Endothelial cell (in vitro differentiated cells): ENCODE measurements at places on chromosomes 1 and 21. TPM values are rescaled to one million over a fixed set of nuclear protein-coding genes. Genes with fewer than 3 reads are reported as not detected.

DNA sequence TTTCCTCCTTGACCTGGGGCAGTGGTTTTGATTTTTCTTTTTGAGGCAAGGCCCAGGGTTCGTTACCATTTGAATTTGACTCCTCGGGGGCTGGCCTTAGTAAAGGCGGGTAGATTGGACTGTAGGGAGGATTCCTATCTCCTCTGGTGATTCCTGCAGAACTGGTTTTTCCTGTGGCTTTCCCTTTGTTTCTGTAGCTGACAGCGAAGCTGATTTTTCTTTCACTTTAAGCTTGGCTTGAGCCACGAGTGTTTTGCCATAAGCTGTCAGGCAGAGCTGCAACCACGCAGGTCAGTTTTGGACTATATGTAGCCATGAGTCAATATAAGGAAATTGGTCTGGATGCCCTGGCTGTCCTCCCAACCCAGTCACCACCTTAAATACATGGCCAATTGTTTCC lies 28.7 kb upstream of the KCNJ15 start:
- no peak overlapping the region for H3K27ac ChIP-seq
- no peak for DNase-seq
- peaks cover 15% of the 10 kb centered on the region for H3K36me3 ChIP-seq
- H3K4me3 ChIP-seq, result no peak overlapping the region

The FAM72A gene
- 21.7 TPM for total RNA-seq

The KCNJ9 gene
- 0.05 TPM for total RNA-seq

The C1orf105 gene
- total RNA-seq, result 0.85 TPM

The ARHGAP29 gene
- total RNA-seq, result 276 TPM

DNA sequence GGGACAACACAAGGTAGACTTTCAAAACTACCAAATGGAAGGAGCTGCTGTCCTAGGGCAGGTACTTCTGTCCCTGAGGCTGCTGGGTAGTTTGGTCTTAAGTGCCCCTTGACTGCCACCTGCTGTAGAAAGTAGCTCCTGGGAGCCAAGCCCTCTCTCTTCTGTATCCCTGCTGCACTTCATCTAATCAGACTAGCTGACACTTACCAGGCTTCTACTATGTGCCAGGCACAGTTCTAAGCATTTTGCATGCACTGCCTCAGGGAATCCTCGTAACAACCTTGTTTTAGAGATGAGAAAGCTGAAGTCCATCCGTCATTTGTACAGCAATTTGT lies 15.9 kb upstream of the SRSF4 start:
- peaks cover 1% of the 10 kb centered on the region for H3K27me3 ChIP-seq
- DNase-seq, result peak; percentile 27
- no peak overlapping the region for H3K27ac ChIP-seq
- no peak overlapping the region for H3K4me3 ChIP-seq
- H3K4me1 ChIP-seq, result peaks cover 5% of the 10 kb centered on the region
- H3K36me3 ChIP-seq, result peaks cover 25% of the 10 kb centered on the region

DNA sequence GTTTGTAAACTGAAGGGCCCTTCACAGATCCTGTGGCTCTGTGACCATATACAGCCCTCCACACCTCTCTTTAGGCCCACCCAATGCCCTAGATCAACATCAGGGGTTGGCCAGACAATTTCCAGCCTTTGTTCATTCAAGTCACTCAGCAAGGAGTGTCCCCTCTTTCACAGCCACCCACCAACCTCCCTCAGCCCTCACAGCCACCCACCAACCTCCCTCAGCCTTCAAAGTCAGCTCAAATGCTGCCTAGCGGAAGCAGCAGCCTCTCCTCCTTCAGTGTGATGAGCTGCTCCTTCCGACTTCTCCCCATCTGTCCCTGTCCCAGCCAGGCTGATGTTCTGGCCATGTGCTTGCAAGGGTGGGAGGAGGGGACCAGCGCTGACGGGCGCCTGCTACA lies 71.4 kb downstream of the DMRTB1 start:
- no peak overlapping the region for H3K4me3 ChIP-seq
- peaks cover 12% of the 10 kb centered on the region for H3K4me1 ChIP-seq
- DNase-seq, result no peak
- H3K27me3 ChIP-seq, result peaks cover 11% of the 10 kb centered on the region
- H3K27ac ChIP-seq, result no peak overlapping the region

DNA sequence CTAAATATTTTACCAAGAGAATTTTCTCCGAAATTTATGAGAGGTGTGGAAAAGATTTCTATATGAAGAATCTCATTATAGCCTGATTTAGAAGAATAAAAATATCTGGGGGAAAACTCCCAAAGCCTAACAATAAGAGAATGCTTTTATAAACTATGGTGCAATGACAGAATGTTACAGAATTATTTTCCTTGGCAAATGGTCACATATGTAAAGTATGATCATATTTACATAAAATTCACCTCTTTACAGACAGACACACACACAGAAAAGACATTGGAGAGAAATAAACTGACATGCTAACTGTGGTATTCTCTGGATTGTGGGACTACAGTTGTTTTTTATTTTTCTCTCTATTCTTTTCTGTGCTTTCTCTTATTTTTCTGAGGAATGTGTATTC lies 226.3 kb upstream of the USP24 start:
- no peaks in the 10 kb centered on the region for H3K4me1 ChIP-seq
- no peak for DNase-seq
- H3K4me3 ChIP-seq, result no peak overlapping the region
- no peaks in the 10 kb centered on the region for H3K27me3 ChIP-seq
- no peaks in the 10 kb centered on the region for H3K36me3 ChIP-seq

GRCh38 chr21:26810676-26811415 lies 34.4 kb downstream of the ADAMTS1 start:
- H3K27me3 ChIP-seq, result peaks cover 2% of the 10 kb centered on the region
- DNase-seq, result no peak
- no peak overlapping the region for H3K4me3 ChIP-seq

- peaks cover 23% of the 10 kb centered on the region for H3K4me1 ChIP-seq
- H3K4me3 ChIP-seq, result no peak overlapping the region
- no peak overlapping the region for H3K27ac ChIP-seq
Measured at GRCh38 chr1:202007805-202008489, 2.4 kb upstream of the ELF3 start.

DNA sequence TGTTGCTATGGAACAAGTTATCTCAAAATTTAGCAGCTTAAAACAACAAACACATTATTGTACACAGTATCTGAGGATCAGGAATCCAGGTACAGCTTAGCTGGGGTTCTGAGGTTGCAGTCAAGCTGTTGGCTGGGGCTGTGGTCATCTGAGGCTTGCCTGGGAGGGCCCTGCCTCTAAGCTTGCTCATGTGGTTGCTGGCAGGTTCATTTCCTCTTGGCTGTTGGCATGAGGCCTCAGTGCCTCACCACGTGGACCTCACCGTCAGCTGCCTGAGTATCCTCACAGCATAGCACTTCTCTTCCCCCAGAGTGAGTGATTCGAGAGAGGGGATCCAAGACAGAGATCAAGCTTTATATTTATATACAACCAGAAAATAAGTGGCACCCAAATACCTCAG lies 18.6 kb downstream of the NTPCR start:
- DNase-seq, result no peak
- H3K4me3 ChIP-seq, result no peak overlapping the region
- H3K4me1 ChIP-seq, result peaks cover 14% of the 10 kb centered on the region

GRCh38 chr21:44550807-44551206 lies 498 bp downstream of the KRTAP10-2 start:
- peaks cover 18% of the 10 kb centered on the region for H3K4me1 ChIP-seq
- H3K27me3 ChIP-seq, result peaks cover 2% of the 10 kb centered on the region
- no peak overlapping the region for H3K4me3 ChIP-seq
- no peak overlapping the region for H3K27ac ChIP-seq
- peaks cover 10% of the 10 kb centered on the region for H3K36me3 ChIP-seq
- DNase-seq, result no peak

- peak overlapping the region; percentile 88 for H3K4me3 ChIP-seq
- no peak for DNase-seq
- H3K4me1 ChIP-seq, result peaks cover 3% of the 10 kb centered on the region
- H3K27ac ChIP-seq, result no peak overlapping the region
Measured at GRCh38 chr1:228378873-228379460, 27.7 kb downstream of the TRIM11 start.

- H3K27me3 ChIP-seq, result no peaks in the 10 kb centered on the region
- H3K36me3 ChIP-seq, result no peaks in the 10 kb centered on the region
- peaks cover 17% of the 10 kb centered on the region for H3K4me1 ChIP-seq
Measured at GRCh38 chr1:204578867-204579664, 62.9 kb downstream of the MDM4 start.

- peaks cover 2% of the 10 kb centered on the region for H3K27me3 ChIP-seq
- H3K4me3 ChIP-seq, result no peak overlapping the region
- no peak overlapping the region for H3K27ac ChIP-seq
- H3K4me1 ChIP-seq, result no peaks in the 10 kb centered on the region
- no peaks in the 10 kb centered on the region for H3K36me3 ChIP-seq
- DNase-seq, result no peak
Measured at GRCh38 chr1:210981490-210981889, 152.5 kb downstream of the KCNH1 start.

DNA sequence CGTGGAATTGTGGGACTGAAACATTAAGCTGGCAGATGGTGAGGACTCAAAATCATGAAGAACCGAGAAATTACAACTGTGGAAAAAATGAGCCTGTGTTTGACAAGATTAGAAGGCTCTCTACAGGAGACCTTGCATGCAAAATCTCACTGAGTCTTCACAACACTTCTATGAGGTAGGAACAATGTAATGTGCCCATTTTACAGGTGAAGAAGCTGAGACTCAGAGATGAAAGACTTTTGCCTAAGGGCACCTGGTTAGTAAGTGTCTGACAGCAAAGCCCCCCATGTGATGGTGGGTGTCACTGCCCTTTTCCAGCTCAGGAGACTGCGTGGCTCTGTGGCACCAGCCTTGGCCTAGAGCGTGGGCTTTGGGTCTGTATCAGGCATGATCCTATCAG lies 21.0 kb downstream of the OPRD1 start:
- no peaks in the 10 kb centered on the region for H3K36me3 ChIP-seq
- H3K4me1 ChIP-seq, result no peaks in the 10 kb centered on the region
- no peak for DNase-seq
- peaks cover 4% of the 10 kb centered on the region for H3K27me3 ChIP-seq

The SYNC gene
- 0.49 TPM for total RNA-seq

The MYOG gene
- 15.7 TPM for total RNA-seq

GRCh38 chr1:224433041-224433691 lies 1.4 kb downstream of the WDR26 start:
- H3K27ac ChIP-seq, result peak overlapping the region; percentile 96
- peaks cover 36% of the 10 kb centered on the region for H3K4me1 ChIP-seq
- peak; percentile 18 for DNase-seq
- peaks cover 19% of the 10 kb centered on the region for H3K27me3 ChIP-seq
- peak overlapping the region; percentile 100 for H3K4me3 ChIP-seq

DNA sequence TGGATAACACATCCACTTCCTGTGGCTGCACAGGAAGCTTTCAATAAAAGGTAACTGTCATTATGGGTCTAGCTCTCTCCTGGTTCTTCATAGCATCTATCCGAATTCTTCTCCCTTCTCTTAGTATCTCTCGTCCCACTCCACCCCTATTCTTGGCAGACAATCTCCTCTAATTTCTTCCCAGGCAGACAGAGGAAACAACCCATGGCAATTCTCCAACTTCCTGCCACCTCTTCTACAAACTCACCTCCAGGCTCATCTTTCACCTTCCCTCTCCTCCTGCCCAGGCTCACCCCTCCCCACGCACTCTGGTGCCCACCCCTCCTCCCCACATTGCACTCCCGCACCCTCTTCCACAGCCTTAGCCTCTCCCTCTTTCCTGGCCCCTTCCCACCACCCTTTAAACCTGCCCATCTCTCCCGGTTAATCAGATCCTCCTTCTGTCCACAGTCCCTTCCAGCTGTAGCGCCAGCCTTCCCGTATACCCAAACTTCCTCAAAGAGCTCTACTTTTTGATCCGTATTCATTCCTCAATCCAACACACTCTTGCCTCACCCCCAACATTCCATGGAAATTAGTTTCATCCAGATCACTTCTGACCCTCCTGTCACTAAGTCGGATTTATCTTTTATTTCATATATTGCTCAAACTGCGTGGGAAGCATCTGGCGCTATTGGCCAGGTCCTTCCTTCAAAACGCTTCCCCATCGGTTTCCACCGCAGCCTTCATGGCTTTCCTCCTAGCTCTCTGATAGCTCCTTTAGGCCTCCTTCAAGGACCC lies 25.9 kb downstream of the SHISA4 start:
- peaks cover 4% of the 10 kb centered on the region for H3K27me3 ChIP-seq
- H3K36me3 ChIP-seq, result peaks cover 5% of the 10 kb centered on the region
- peaks cover 9% of the 10 kb centered on the region for H3K4me1 ChIP-seq
- DNase-seq, result no peak
- no peak overlapping the region for H3K4me3 ChIP-seq

GRCh38 chr1:200837931-200838571 lies 34.7 kb upstream of the GPR25 start:
- no peaks in the 10 kb centered on the region for H3K27me3 ChIP-seq
- H3K4me1 ChIP-seq, result no peaks in the 10 kb centered on the region
- H3K27ac ChIP-seq, result no peak overlapping the region
- no peak for DNase-seq
- H3K4me3 ChIP-seq, result no peak overlapping the region

- H3K27ac ChIP-seq, result peak overlapping the region; percentile 70
- H3K27me3 ChIP-seq, result peaks cover 8% of the 10 kb centered on the region
- DNase-seq, result no peak
- H3K4me3 ChIP-seq, result no peak overlapping the region
Measured at GRCh38 chr1:109804660-109805059, 40.9 kb upstream of the EPS8L3 start.

GRCh38 chr1:197521118-197521739 lies 253.2 kb downstream of the CRB1 start:
- peaks cover 6% of the 10 kb centered on the region for H3K27me3 ChIP-seq
- H3K4me1 ChIP-seq, result no peaks in the 10 kb centered on the region
- no peak overlapping the region for H3K27ac ChIP-seq
- DNase-seq, result peak; percentile 51
- no peaks in the 10 kb centered on the region for H3K36me3 ChIP-seq

The IVL gene
- not detected for total RNA-seq

DNA sequence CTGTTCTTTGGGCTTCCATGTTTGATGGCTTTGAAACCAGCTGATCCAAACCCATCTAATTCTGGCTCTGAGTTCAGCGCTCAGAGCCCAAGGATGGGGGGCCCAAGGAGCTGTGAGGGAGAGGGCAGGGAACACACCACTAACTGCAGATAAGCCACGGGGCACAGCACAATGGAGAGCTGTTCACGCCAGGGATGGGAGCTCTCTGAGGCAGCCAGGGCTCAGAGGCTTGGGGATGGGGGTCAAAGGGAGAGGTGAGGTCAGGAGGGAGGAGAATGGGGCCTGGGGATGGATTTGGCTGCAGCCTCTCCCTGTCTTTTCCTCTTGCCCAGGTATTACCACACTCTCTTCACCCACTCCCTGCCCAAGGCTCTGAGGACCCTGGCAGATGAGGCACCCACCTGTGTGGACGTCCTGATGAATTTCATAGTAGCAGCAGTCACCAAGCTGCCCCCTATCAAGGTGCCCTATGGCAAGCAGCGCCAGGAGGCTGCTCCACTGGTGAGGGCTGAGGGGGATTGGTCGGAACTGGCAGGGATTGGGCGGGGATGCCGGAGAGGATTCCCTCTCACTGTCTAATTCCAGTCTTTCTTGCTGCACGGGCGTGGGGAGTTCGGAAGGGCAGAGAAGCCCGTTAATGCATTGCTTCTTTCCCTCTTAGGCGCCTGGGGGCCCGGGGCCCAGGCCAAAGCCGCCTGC lies 11.3 kb downstream of the SLC30A2 start:
- peaks cover 17% of the 10 kb centered on the region for H3K27me3 ChIP-seq
- no peaks in the 10 kb centered on the region for H3K36me3 ChIP-seq
- peak overlapping the region; percentile 97 for H3K4me3 ChIP-seq
- no peaks in the 10 kb centered on the region for H3K4me1 ChIP-seq
- no peak overlapping the region for H3K27ac ChIP-seq
